ENCODE measurements at places on chromosomes 12 and 14.

GRCh38 chr14:79278286-79278797, 933.0 kb downstream of the DIO2 start:
- peak; percentile 57 for DNase-seq

- no peak for DNase-seq
Measured at GRCh38 chr12:54195080-54195736, 6.4 kb upstream of the SMUG1 start.

DNA sequence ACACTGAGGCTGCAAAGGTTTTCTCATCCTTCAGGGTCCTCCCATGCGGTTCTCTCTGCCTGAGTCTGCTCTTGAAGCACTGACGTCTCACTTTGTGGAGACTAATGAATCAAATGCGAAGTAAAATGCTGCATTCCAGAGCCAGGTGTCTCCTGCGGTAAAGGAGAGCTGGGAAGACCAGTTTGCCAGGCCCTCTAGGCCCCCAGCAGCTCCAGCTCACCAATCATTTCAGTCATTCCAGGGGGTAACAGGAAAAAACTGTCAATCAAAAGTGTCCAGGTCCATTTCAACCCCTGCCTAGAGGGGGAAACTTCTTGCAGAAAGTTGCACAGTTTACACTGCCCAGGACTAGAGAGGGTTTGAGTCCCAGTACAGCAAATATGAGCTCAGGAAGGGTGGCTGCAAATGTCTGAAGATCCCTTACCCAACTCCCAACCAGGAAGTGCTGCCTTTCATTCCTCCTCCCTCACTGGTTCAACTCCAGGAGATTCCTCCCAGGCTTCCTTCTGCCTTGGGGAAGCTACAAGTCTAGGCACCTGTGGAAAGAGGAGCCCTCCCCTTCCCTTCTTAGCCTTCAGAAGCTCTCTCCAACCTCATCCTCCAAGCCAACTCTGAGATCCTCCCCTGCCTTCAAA, 2.7 kb upstream of the NXPH4 start:
- no peak for DNase-seq

DNA sequence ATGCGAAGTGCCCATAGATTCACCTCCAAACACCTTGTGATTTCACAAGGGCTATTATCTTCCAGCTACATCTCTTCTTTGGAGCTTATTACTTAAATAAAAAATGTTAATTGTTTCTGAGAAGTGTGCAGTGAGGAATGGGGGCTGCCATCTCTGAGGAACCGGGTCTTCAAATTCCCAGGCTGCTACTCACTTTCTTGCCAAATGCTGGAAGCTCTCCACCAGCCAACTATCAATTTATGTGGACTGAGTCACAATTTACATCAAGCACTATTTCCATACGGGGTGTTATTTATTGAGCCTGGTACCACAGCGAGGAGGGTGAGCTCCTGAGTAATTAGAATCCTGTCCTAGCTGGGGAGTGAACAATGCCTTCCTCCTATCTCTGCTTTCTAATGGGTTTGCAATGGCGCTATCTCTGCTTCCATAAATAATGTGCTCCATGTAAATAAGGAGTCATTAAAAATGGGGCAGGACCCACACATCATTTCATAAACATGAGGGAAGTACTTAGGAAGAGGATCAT, 898.3 kb downstream of the VRK1 start:
- DNase-seq, result no peak

DNA sequence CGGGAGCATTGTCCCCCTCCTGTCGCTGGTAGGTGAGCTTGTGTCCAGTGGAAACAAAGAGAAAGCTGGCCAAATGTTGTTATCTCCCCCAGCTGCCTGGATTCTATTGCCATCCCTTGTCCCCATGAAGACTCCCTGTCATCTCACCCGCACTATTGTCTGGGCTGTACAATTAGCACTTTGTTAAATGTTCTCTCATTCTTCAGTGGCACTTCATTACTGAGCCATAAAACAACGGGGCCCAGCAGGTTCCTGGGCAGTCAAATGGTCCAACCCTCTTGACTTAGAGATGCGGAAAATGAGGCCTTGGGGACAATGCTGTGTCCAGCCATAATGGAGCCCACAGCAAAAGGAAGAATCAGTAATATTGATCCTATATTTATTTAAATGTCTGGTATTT, 13.2 kb upstream of the COL2A1 start:
- no peak for DNase-seq

DNA sequence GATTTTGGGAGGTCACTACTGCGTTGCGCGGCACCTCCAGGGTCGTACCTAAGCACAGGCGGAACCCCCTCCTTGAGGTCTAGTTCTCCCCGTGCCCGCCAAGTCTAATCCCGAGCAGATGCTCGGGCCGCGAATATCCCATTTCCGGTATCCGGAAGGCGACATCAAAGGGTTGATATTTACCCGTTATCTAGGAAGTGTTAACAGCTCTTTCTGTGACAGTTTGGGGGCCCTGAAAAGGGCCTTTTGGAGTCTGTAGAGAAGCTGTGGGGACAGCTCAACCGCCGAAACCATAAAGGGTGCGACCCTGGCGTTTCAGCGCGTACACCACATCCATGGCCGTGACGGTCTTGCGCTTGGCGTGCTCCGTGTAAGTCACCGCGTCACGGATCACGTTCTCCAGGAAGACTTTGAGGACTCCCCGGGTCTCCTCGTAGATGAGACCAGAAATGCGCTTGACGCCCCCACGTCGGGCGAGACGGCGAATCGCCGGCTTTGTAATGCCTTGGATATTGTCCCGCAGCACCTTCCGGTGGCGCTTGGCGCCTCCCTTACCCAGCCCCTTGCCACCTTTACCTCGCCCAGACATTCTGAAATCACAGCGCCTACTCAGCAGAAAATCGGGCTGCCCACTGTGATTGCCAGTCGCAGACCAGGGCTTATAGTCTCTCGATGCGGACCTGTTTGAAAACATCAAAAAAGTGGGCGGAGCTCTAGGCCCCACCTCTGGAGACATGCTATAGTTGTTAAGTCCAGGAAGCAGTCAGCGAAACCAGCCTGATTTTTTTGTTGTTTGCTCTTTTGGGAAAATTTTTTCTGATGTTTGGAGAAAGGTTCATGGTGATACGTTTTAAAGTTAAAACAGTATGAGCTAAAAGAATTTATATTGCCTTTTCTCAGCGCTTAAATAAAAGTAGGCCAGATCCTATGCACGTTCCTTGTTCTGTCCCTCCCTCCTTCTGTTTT, 32.5 kb downstream of the WBP11 start:
- peak; percentile 98 for DNase-seq

GRCh38 chr14:31084385-31084784, 58.2 kb upstream of the STRN3 start:
- DNase-seq, result no peak

DNA sequence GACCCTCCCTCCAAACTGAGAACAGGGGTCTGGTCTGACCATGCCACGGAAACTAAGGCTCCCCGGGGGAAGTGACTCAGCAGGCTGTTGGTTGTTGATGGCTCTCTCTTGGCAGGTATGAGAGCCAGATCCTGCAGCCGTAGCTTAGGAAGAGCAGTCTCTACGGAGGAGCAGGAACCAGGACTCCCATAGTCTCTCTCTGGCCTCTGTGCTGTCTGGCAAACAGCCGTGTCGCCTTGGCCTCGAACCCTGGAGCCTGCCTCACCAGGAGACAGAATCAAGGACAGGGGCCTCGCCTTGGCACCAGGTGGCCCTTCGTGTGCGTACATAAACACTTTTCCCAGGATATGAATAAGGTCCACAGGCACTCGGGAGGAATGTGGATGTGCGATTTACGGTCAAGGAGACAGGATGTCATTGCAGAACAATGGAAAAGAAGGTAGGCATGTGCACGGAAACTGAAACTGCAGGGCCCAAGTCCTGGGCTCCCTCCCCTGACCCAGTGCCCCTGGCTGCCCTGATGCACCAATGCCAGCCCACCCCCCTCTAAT, 7.9 kb downstream of the VWF start:
- DNase-seq, result peak; percentile 87

DNA sequence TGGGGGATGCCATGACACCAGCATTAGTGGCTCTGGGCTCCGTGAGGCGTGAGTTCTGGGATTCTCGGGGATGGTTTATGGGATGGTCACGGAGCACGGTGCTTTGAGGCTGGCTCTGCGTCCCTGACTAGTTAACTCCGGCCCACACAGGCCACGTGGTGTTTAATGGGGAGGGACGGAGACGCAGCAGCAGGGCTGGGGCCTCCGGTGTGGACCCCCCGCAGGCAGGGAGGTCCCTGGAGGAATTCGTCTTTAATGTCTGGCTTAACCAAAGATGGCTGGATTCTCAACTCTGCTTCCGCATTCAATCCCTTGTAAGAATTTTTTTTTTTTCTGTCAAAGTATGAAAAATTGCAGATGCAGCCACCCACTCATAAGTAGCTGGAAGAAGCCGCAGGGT, 86.4 kb upstream of the RFLNA start:
- no peak for DNase-seq

DNA sequence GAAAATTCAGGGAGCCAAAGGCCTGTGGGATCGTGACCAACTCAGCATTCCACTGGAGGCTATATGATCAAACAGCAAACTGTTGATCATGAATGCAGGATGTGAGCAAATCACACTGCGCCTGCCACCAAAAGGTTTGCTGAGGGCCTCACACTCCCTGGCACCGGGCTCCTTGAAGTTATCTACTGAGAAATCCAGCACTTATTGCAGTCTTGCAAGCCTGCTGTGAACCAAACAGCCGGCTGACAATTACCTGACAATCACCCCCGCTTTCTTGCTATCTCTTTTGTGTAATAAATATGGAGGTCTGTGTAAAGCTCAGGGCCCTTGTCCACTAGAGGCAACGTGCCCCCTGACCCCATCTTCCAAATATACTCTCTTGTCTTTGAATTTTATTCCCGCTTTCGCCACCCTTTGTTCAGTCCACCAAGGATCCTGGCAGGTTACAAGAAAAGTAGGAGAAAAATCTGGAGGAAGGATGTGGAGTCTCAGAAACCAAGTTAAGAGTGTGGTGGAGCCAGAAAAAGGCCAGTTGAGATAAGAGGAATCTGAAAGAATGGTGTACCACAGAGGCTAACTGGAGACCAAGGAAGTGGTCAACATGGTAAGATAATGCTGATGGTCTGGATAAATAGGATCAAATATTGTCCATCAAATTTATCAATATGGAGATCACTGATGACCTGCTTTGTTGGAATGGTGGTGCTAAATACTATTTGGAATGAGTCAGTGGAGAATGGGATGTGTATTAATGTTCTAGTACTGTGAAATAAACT, 229.2 kb downstream of the ALX1 start:
- DNase-seq, result no peak

- no peak for DNase-seq
Measured at GRCh38 chr14:31827325-31827724, 249.8 kb upstream of the ARHGAP5 start.

- peak; percentile 96 for DNase-seq
Measured at GRCh38 chr12:103840876-103841689, at the start of gene NT5DC3. Gene NT5DC3 (minus strand): TSS chr12:103841234. CDS start chr12:103841156, 78 bp downstream.

DNA sequence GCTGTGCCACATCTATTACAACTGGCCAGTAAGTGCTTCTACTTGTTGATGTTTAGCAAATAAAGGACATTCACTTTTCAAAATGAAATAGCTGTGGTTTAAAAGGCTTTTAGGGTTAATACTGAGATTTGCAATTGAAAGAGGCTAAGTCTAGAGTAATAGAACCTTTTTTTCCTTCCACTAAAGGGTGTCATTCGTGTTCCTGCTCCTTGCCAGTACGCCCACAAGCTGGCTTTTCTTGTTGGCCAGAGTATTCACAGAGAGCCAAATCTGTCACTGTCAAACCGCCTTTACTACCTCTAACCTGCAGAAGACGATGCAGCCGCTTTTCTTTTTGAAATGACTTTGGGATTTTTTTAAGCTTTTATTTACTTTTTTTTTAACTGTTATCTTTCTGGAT, 33.6 kb downstream of the PIWIL1 start:
- DNase-seq, result no peak

DNA sequence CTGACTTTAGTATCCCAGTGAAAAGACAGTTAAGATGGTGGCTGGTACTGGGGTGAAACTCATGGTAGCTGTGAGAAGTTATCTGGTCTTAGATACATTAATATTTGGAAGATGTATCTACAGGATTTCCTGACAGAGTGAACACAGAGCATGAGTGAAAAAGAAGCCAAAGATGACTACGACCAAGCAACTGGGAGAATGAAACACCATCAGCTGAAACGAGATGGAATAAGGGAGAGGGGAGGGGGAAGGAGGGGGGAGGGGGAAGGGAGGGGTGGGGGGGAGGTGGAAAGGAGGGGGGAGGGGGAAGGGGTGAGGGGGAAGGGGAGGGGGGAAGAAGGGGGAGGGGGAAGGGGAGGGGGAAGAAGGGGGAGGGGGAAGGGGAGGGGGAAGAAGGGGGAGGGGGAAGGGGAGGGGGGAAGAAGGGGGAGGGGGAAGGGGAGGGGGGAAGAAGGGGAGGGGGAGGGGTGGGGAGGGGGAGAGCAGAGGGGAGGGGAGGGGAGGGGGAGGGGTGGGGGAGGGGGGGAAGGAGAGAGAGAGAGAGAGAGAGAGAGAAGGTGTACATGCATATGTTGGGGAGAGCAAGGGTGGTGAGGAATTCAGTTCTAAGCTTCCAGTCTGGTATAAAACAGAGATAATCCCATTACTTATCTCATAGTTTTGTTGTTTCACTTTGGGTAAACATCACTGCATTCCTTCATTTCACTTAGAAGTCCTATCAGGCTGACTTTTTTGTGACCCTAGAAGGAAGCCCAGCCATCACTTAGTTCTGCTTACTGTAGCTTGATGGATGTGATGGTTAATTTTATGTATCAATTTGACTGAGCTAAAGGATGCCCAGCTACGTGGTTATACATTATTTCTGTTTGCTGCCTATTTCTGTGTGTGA, 73.9 kb downstream of the SPPL3 start:
- DNase-seq, result no peak

DNA sequence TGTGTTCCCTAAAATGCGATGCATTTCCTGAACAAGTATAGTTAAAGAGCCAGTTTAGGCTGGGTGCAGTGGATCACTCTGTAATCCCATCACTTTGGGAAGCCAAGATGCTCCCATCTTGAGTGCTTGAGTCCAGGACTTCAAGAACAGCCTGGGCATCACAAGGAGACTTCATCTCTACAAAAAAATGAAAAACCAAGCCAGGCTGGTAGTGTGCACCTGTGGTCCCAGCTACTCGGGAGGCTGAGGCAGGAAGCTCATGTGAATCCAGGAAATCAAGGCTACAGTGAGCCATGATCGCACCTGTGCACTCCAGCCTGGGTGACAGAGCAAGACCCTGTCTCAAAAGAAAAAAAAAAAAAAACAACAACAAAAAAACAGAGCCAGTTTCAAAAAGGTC, 26.3 kb downstream of the HECTD1 start:
- DNase-seq, result no peak

DNA sequence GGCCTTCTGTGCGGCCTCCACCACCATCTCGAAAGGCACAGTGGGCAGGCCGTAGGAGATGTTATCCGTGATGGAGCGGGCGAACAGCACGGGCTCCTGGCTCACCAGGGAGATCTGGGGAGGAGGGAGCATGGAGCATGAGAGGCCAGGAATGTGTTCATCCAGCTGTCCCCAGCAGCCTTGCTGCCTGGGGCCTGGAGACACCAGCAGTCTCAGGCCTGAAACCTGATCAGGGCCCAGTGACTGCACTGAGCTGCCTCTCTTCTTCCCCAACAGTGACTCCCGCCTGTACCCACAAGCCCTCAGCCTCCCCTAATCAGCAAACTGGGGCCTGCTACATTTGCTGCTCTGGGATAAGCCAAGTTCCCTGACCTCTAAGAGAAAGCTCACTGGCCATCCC, 30.9 kb downstream of the ABCB9 start:
- peak; percentile 78 for DNase-seq

- DNase-seq, result no peak
Measured at GRCh38 chr12:19710811-19711793, 271.8 kb downstream of the AEBP2 start.

Data from islet precursor cell (in vitro differentiated cells).